ENCODE measurements at places on chromosomes 7 and 10.

DNA sequence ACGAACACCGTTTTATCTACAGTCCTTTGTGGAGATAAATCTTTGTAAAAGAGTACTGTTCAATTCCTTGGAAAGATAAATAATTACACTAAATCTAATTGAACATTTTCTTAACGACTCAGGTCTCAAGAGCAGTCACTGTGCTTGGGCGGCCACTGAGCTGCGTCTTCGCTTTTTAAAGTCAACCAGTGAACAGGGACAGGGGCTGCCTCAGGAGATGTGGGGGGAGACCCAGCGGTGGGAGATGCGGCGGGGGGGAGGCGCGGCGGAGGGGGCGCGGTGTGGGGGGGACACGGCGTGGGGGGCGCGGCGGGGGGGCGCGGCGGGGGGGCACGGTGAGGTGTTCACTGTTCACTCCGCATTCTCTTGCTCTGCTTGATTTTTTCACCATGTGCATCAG, 39.8 kb downstream of the CAMK2B start:
- H3K4me1 ChIP-seq: no peaks in the 10 kb centered on the region
- no peak overlapping the region for H3K4me3 ChIP-seq
- H3K36me3 ChIP-seq: no peaks in the 10 kb centered on the region
- peaks cover 5% of the 10 kb centered on the region for H3K27me3 ChIP-seq
- DNase-seq: no peak

DNA sequence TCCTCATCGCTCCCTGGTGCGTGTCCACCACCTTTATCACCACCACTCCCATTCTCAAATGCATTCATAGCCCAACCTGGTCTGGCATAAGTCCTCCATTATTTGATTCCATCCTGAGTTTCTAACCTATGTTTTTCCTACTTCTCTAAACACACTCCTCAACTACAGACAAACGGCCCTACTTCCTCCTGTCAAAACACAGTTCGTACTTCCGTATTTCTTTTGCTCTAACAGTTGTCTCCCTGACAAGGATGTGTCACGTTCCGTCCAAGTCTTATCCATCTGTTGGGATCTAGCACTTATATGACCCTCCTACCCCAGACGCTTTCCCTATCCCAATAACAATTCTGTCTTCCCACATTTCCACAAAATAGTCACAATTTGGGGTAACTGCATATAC, 46.8 kb downstream of the DOCK4 start:
- no peak for DNase-seq
- peaks cover 2% of the 10 kb centered on the region for H3K4me1 ChIP-seq
- peaks cover 21% of the 10 kb centered on the region for H3K27me3 ChIP-seq
- no peak overlapping the region for H3K4me3 ChIP-seq
- H3K36me3 ChIP-seq: no peaks in the 10 kb centered on the region

- H3K4me1 ChIP-seq: peaks cover 67% of the 10 kb centered on the region
- no peak for DNase-seq
- H3K27me3 ChIP-seq: no peaks in the 10 kb centered on the region
- peak overlapping the region; percentile 99 for H3K27ac ChIP-seq
- H3K36me3 ChIP-seq: no peaks in the 10 kb centered on the region
Observed at GRCh38 chr10:72259491-72260238, 14.1 kb upstream of the DDIT4 start.

GRCh38 chr7:35968140-35968940, 167.5 kb downstream of the SEPTIN7 start:
- peaks cover 23% of the 10 kb centered on the region for H3K27me3 ChIP-seq
- no peak overlapping the region for H3K27ac ChIP-seq
- no peaks in the 10 kb centered on the region for H3K36me3 ChIP-seq
- no peak overlapping the region for H3K4me3 ChIP-seq
- peaks cover 3% of the 10 kb centered on the region for H3K4me1 ChIP-seq

GRCh38 chr7:130421684-130422083, 19.1 kb downstream of the CEP41 start:
- peaks cover 76% of the 10 kb centered on the region for H3K4me1 ChIP-seq
- H3K27me3 ChIP-seq: no peaks in the 10 kb centered on the region
- no peak for DNase-seq

- H3K27me3 ChIP-seq: no peaks in the 10 kb centered on the region
- no peaks in the 10 kb centered on the region for H3K4me1 ChIP-seq
- H3K4me3 ChIP-seq: no peak overlapping the region
- H3K36me3 ChIP-seq: no peaks in the 10 kb centered on the region
Observed at GRCh38 chr10:16923309-16923708, 106.1 kb upstream of the RSU1 start.

DNA sequence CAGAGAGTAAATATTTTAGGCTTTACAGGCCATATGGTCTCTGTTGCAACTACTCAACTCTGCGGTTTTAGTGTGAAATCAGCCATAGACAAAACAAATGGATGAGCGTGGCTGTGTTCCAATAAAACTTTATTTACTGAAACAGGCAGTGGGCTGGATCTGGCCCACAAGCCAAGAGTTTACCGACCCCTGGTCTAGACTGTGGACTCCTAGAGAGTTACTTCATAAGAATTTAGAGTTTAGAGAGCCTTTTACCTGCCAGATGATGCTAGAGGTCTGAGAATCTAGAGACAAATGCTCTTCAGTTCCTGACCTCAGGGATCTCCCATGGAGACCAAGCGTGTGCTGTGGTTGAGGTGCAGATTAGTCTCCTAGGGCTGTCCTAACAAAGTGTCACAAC, 174.8 kb downstream of the PTEN start:
- no peaks in the 10 kb centered on the region for H3K27me3 ChIP-seq
- no peak overlapping the region for H3K27ac ChIP-seq
- DNase-seq: no peak
- no peak overlapping the region for H3K4me3 ChIP-seq
- peaks cover 12% of the 10 kb centered on the region for H3K4me1 ChIP-seq

DNA sequence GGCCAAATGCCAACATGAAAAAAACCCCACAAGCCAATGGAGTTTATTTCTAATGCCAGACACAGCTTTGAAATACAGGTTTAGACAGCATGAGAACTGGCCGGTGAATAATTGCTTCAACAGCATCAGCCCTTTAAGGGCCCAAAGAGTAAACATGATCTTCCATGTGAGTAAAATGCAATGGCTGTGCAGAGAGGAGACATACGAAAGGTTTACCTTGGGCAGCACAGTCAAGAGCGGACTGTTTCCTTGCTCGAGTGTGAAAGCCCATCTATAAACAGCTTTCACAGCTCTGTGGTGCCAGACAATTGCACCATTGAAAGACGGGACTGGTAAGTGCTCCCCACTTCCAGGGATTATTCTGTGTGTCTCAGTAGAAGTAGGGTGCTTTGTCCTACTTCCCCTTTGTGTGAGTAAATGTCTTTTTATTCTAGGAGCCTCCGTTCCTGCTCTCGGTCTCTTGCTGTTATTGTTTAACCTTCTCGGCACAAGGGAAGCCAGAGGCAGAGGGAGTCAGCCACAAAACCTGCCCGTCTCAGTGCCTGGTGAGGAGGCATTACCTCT, 77.8 kb upstream of the KAT6B start:
- H3K36me3 ChIP-seq: no peaks in the 10 kb centered on the region
- H3K27me3 ChIP-seq: no peaks in the 10 kb centered on the region
- H3K27ac ChIP-seq: no peak overlapping the region
- no peak for DNase-seq
- H3K4me3 ChIP-seq: no peak overlapping the region
- peaks cover 9% of the 10 kb centered on the region for H3K4me1 ChIP-seq

GRCh38 chr7:96708872-96709271, 774 bp downstream of the SEM1 start:
- H3K27me3 ChIP-seq: no peaks in the 10 kb centered on the region
- peaks cover 48% of the 10 kb centered on the region for H3K36me3 ChIP-seq
- H3K4me1 ChIP-seq: peaks cover 45% of the 10 kb centered on the region

DNA sequence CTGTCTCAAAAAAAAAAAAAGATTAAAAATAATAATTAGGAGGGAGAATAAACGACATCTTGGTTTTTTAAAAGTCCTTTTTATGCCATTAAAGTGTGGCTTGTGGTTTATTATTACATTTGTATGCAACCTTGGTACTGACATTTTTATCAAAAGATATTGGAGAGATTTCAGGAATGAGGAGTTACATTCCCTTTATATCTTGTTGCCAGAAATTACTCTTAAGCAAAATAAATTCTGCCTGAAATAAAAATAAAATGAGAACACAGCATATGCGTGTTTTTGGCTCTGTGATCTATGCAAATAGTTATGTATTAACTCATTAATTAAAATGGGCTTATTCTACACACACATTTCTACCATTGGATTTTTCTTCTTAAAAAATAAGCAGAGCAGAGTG, 202.4 kb downstream of the BICC1 start:
- no peak overlapping the region for H3K4me3 ChIP-seq
- no peaks in the 10 kb centered on the region for H3K4me1 ChIP-seq
- H3K36me3 ChIP-seq: no peaks in the 10 kb centered on the region
- H3K27ac ChIP-seq: no peak overlapping the region
- H3K27me3 ChIP-seq: no peaks in the 10 kb centered on the region

GRCh38 chr10:31878486-31878885, 50.1 kb downstream of the ARHGAP12 start:
- no peaks in the 10 kb centered on the region for H3K27me3 ChIP-seq
- no peak overlapping the region for H3K27ac ChIP-seq
- no peaks in the 10 kb centered on the region for H3K36me3 ChIP-seq
- no peak overlapping the region for H3K4me3 ChIP-seq
- peaks cover 37% of the 10 kb centered on the region for H3K4me1 ChIP-seq
- no peak for DNase-seq

- H3K4me3 ChIP-seq: no peak overlapping the region
- DNase-seq: no peak
- no peaks in the 10 kb centered on the region for H3K27me3 ChIP-seq
- H3K27ac ChIP-seq: no peak overlapping the region
- H3K4me1 ChIP-seq: no peaks in the 10 kb centered on the region
Observed at GRCh38 chr10:99976886-99977665, 32.7 kb downstream of the DNMBP start.

DNA sequence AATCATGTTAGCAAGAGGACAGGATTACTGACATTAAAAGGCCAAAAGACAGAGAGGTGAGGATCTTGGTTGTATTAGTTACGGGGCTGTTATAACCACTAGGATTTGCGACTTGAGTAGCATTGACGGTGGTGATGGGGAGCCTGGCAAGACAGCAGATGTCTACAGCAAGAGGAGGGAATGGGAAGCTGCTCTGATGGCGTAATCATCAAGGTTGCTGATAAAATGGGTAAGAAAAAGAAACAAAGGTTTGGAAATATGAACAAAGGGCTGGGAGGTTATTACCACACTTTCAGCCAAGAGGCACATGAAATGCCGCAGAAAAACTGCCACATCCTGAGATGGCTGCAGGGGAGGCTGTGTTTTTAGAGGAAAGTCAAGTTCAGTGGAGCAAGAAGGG, 33.9 kb downstream of the TMEM229A start:
- no peaks in the 10 kb centered on the region for H3K27me3 ChIP-seq
- H3K4me1 ChIP-seq: no peaks in the 10 kb centered on the region
- DNase-seq: no peak
- no peak overlapping the region for H3K27ac ChIP-seq
- no peaks in the 10 kb centered on the region for H3K36me3 ChIP-seq

- peaks cover 26% of the 10 kb centered on the region for H3K4me1 ChIP-seq
- H3K36me3 ChIP-seq: peaks cover 87% of the 10 kb centered on the region
- peak overlapping the region; percentile 84 for H3K27ac ChIP-seq
- no peak overlapping the region for H3K4me3 ChIP-seq
- no peak for DNase-seq
Observed at GRCh38 chr10:114856544-114857287, 35.1 kb downstream of the FHIP2A start.

- peaks cover 2% of the 10 kb centered on the region for H3K27me3 ChIP-seq
- no peak for DNase-seq
- H3K36me3 ChIP-seq: no peaks in the 10 kb centered on the region
- no peak overlapping the region for H3K27ac ChIP-seq
Observed at GRCh38 chr7:22339725-22340390, 17.1 kb downstream of the RAPGEF5 start.

DNA sequence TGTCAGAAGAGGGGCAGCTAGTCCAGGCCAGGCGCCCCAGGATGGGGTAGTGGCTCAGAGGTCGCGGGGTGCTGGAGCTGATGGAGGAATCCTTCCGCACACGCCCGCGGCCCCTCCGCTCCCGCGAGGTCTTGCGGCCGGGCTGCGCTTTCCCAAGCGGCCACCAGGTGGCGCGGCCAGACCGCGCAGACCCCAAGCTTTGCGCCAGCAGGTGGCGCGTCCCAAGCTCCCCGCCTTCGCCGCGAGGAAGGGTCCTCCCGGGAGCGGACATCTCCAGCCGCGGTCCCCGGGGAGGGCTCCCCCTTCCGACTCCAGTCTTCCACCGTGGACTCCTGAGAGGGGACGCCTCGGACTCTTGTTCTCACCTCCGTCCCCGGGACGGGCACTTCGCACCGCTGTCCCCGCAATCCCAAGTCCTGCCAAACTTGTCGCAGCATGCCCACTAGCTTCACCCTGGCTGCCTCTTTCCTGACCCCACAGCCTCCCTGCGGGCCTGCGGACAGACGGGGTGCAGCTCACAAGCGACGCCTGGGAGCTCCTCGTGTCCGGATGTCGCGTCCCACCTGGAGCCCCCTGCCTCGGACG, 19.4 kb downstream of the KCNK18 start:
- no peaks in the 10 kb centered on the region for H3K36me3 ChIP-seq
- peak; percentile 83 for DNase-seq
- no peak overlapping the region for H3K27ac ChIP-seq

GRCh38 chr10:78599122-78599853, 469.5 kb upstream of the ZMIZ1 start:
- DNase-seq: no peak
- no peaks in the 10 kb centered on the region for H3K36me3 ChIP-seq
- no peak overlapping the region for H3K27ac ChIP-seq
- no peak overlapping the region for H3K4me3 ChIP-seq

GRCh38 chr7:44081266-44081748, 1.0 kb downstream of the POLM start:
- H3K36me3 ChIP-seq: peaks cover 59% of the 10 kb centered on the region
- H3K4me1 ChIP-seq: peaks cover 53% of the 10 kb centered on the region
- peak; percentile 64 for DNase-seq
- H3K4me3 ChIP-seq: peak overlapping the region; percentile 87

GRCh38 chr7:90266808-90267207, 21.8 kb downstream of the CFAP69 start:
- no peaks in the 10 kb centered on the region for H3K4me1 ChIP-seq
- no peak overlapping the region for H3K27ac ChIP-seq
- no peaks in the 10 kb centered on the region for H3K36me3 ChIP-seq
- no peak for DNase-seq
- H3K4me3 ChIP-seq: no peak overlapping the region

GRCh38 chr7:49432254-49432653, 341.2 kb upstream of the VWC2 start:
- no peaks in the 10 kb centered on the region for H3K27me3 ChIP-seq
- DNase-seq: no peak
- no peaks in the 10 kb centered on the region for H3K36me3 ChIP-seq
- H3K27ac ChIP-seq: no peak overlapping the region

- no peaks in the 10 kb centered on the region for H3K27me3 ChIP-seq
- H3K4me1 ChIP-seq: no peaks in the 10 kb centered on the region
- H3K36me3 ChIP-seq: no peaks in the 10 kb centered on the region
- H3K27ac ChIP-seq: no peak overlapping the region
Observed at GRCh38 chr7:31776616-31777015, 89.6 kb downstream of the PPP1R17 start.

GRCh38 chr7:137160236-137160635, 183.3 kb downstream of the PTN start:
- H3K27ac ChIP-seq: no peak overlapping the region
- H3K27me3 ChIP-seq: no peaks in the 10 kb centered on the region
- DNase-seq: no peak
- no peaks in the 10 kb centered on the region for H3K4me1 ChIP-seq
- H3K36me3 ChIP-seq: no peaks in the 10 kb centered on the region
- no peak overlapping the region for H3K4me3 ChIP-seq

GRCh38 chr7:6323967-6324701, 51.7 kb upstream of the CYTH3 start:
- H3K27ac ChIP-seq: no peak overlapping the region
- peaks cover 4% of the 10 kb centered on the region for H3K4me1 ChIP-seq
- H3K36me3 ChIP-seq: no peaks in the 10 kb centered on the region
- no peak for DNase-seq
- no peak overlapping the region for H3K4me3 ChIP-seq
- no peaks in the 10 kb centered on the region for H3K27me3 ChIP-seq

All from activated T-cell treated with anti-CD3 and anti-CD28 coated beads, Interleukin-2, amount 50 U/mL, for 24 hours (primary cell).